ENCODE measurements at places on chromosomes 5 and 9.

- DNase-seq = no peak
These were observed 53.5 kb upstream of the ERCC6L2 start for GRCh38 chr9:95822015-95822414.

GRCh38 chr5:115402822-115403577 is 106.5 kb upstream of the CCDC112 start:
- no peak for DNase-seq

DNA sequence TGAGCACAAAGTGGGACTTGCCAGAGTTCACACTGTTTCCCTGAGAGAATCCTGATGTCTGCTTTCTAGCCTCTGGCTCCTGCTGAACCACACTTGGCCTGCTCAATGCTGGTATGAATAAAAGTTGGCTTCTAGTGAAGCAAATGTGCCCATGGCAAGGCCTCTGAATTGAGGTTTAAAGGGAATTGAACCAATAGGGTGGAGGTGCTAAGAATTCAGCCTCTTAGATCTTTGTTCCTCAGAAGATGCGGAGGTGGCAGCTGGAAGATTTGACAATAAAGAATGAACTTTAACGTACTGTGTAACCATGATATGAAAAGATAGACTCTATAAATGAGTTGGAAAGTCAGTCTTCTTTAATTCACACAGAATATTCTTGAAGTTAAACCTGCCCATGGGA is 57.2 kb downstream of the RASGRF2 start:
- no peak for DNase-seq

- no peak for DNase-seq
These were observed 45.9 kb downstream of the SEMA6A start for GRCh38 chr5:116528519-116529234.

- DNase-seq = no peak
These were observed 175.1 kb upstream of the CDH10 start for GRCh38 chr5:24819841-24820240.

GRCh38 chr5:134171972-134172371 is 4.8 kb downstream of the SKP1 start:
- no peak for DNase-seq

DNA sequence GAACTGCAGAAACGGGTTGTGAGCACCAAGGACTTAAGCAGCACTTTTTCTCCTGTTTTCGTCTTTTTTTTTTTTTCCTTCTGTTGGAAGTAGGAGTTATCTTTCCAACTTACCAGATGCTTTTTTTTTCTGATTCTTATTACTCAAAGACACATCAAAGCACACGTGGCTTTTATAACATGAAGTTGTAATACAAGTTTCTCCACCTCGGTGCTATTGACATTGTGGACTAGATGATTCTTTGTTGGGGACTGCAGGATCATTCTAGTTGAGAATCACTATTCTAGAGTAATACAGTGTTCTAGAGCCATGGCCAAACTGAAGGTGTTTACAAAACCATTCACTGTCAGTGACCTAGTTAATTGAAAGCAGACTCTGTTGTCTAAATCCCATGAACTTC is 51.5 kb downstream of the MYO10 start:
- DNase-seq = no peak

DNA sequence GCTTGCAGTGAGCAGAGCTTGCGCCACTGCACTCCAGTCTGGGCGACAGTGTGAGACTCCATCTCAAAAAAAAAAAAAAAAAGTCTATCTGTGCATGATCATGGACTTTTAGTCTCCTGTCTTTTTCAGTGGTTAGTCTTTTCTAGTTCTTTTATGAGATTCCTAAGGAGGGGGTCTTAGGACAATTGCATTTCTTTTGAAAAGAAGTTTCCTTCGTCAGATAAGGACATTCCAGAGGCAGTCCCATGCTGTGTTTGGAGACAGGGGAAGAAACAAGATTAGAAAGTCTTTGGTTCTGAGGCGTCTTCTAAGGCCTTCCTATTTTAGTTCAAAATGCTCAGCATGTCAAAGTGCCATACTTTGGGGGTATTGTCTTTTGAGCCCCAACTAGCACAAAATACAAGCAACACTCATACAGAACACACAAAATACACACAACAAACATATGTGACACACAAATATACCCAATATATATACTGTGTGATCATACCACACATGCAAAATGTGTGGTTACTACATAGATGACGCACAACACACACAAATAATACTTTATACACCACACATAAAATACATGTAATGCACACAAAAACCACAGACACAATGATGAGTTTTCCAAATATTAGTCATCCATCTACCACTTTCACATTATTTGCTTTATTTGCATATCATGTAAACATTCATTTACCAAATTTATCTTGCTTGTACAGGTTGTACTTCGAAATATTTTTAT is 394.5 kb downstream of the SPATA31D1 start:
- DNase-seq = no peak

GRCh38 chr5:150217038-150217437 is 27.2 kb downstream of the SLC6A7 start:
- DNase-seq = no peak

DNA sequence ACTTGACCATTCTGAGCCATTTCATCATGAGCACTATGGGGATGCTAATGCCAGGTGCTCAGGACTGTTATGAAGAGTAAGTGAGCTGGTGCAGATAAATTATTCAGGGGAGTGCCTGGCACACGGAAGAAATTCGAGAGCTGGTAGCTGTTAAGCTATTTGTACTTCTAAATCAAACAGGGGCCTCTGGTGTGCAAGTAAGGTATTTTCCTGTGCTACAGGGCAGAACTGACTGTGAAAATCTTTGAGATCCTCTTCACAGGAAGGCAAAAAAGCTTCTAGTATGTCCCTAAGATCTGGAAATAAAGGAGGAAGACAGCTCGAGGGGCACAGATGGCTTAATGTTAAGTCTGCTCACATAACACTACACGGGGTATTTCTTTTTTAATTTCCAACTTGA is 106.3 kb upstream of the SPOCK1 start:
- DNase-seq = no peak

GRCh38 chr9:18605766-18606180 is 131.8 kb downstream of the ADAMTSL1 start:
- DNase-seq = no peak

GRCh38 chr5:73693573-73694061 is 67.6 kb downstream of the ARHGEF28 start:
- no peak for DNase-seq

DNA sequence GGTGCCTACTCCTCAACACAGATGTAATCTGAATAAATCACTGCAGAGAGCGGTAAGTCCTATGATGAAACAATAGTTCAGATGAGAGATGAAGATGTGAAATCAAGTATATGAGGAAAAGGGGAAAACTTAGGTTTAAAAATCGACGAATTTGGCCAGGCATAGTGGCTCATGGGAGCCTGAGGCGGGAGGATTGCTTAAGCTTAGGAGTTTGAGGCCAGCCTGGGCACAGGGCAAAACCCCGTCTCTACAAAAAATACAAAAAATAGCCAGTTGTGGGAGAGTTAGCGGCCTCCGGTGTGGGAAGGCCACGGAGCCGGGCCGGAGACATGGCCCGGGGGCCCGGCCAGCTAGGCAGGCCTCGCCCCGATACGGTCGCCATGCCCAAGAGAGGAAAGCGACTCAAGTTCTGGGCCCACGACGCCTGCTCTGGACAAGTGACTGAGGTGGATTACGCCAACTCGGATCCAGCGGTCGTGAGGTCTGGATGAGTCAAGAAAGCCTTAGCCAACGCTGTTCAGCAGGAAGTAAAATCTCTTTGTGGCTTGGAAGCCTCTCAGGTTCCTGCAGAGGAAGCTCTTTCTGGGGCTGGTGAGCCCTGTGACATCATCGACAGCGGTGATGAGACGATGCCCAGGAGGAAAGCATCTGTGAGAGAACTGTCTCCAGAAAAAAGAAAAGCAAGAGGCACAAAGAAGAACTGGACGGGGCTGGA is 62.8 kb upstream of the SUB1 start:
- peak; percentile 75 for DNase-seq

DNA sequence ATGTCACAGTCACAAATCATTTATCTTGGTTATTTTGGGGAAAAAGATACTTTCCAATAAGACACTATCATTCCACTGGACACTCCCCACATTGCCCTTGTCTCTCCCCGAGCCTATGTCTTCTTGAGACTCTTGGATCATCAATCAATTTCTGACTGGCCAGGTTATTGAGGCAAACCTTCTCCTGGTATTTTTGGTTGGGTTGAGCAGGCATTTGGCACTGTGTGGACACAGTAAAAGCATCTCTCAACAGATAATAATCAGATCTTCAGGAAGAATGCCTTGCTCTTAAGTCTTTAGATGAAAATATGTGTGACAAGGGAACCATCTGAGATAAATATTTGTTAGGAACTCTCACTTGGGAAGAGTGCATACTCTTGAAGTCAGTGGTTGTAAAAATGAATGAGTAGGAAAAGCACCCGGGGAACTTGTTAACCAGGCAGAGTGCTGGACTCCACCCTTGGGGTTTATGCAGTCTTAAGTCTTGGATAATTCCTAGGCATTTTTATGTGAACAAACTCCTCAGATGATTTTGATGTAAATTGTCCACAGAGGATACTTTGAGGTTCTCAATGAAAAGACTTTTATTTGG is 223.8 kb upstream of the CLINT1 start:
- DNase-seq = no peak

DNA sequence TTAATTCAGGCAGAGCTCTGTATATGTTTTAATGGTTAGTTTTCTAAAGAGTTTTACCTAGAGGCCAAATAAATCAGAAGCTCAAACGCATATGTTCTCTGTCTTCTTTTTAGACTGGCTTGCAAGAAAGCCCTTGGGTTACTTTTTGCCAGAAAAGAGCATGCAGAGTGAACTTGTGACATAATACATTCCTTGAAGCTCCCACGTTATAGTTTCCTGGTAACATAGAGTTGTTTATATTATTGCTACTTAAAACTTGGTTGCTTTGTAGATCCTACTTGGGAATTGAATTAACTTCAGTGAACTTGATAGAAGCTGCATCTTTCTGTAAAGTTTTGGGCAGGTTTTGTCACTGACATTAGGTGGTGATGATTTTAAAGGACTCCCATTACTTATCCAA is 102.9 kb downstream of the C9orf152 start:
- DNase-seq = no peak

GRCh38 chr9:124038790-124039633 is 27.4 kb downstream of the LHX2 start:
- no peak for DNase-seq

DNA sequence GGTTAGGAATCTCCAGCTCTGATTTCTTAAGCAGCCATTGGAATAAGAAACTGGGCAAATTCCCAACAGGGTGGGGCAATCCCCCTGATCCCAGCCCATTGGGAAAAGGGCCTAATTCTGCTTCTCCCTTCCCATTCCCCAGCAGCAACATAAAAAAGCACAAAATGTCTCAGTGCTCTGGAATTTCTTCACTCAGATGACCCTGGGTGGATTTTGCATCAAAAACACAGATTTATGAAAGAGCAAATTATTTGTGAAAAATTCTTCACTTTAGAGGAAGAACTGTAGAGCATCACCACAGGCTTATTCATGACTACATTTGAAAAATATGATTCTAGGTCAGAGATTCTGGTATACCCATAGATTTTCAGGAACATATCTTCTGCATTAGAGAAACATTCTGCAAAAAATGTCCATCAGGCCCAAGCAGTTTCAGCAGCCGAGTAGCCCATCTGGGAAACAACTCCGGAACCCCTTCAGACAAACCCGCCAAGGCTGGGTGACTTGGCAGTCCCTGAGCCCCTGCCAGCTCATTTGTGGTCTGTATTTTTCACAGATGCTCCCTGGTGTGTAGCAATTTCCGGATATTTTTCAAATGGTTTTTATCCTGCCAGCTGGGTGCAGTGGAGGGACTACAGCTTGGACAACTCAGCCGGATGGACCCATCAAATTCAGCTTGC is 102.1 kb upstream of the RANBP3L start:
- no peak for DNase-seq

DNA sequence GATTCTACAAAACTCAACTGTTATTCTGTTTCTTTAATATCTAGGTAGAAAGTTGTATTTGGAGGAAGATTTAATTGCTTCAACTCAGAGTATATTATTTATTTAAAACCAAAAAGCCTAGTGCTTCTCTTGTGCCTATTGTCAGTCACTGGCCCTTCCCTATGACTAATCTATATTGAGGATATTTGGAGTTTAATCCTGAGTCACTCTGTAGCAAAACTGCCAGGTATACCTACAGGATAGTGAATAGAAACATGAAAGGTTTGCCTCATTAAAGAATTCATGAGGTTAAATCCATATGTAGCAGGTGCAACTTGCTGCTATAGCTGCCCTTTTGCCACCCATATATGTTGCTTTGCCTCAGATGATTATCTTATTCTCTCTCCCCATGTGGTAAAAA is 15.1 kb downstream of the PLK2 start:
- no peak for DNase-seq

DNA sequence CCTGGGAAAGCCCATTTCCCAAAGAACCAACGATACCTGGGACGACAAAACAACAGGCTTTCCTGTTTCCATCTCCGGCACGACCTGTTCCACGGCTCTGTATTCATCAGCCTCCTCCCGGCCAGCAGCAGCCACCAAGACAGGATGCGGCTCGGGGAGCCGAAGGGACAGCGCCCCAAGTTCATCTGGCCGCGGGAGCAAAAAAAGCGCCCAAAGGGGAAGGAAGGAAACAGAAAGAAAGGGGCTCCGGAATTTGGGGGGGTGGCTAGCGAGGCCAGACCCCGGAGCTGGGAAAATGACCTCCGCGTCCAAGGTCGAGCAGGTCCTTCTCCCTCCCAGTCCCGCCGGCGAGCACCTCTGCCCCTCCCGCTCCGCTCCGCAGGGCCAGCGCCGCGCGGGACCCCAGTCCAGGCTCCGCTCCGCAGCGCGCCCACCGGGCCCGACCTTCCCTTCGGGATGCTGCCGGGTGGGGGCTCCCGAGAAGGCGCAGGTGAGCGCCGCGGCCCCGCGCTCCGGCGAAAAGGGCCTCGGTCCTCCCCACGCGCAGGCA is 608 bp downstream of the ELOVL7 start:
- no peak for DNase-seq

DNA sequence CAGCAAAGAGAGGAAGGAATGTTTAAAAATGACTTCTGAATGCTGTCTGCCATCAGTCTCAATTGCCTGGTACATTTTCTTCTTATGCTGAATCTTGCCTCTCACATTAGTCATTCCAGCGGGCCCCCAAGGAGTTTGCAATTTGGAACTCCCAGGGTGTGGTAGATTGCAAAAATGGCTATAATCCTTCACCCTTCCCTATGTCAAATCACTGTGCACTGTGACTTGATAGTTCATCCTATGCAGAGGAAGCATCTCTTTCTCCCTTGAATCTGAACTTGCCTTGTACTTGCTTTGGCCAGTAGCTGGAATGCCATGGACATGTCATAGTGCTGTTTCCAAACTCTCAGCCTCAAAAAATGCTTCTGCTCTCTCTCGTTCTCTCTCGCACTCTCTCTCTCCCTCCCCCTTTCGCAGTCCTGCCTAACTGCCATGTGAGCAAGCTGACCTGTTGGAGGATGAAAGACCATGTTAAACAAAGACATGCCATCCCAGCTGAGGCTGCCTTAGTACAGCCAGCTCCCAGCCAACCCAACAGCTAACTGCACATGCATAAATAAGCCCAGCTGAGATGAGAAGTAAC is 284.0 kb upstream of the TLE4 start:
- no peak for DNase-seq

- DNase-seq = no peak
These were observed 11.3 kb downstream of the MSX2 start for GRCh38 chr5:174735498-174736330.

- peak; percentile 31 for DNase-seq
These were observed 599 bp downstream of the NMRK1 start for GRCh38 chr9:75087289-75087823.

Measured in CD4-positive, alpha-beta T cell treated with Interleukin-1 beta for 1 hour (primary cell).